HS-27A (cell line): ENCODE measurements at places on chromosomes 1 and 21.

DNA sequence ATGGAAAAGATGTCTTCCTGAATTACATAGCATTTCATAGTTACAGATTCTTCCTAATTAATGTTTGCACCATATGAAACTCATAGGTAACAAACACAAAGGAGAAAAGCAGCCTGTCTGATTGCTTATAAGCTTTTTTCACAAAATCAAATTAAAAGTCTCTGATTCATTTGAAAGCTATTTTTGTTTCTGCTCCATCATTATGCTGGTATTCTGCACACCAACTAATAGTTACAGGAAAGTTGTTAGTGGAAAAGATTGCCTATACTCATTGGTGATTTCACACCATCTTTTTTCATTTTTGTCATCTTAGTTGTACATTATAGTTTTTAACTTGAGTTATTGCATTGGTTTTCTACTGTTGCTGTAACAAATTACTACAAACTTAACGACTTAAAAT lies 70.0 kb downstream of the PRKAA2 start:
- DNase-seq = no peak

DNA sequence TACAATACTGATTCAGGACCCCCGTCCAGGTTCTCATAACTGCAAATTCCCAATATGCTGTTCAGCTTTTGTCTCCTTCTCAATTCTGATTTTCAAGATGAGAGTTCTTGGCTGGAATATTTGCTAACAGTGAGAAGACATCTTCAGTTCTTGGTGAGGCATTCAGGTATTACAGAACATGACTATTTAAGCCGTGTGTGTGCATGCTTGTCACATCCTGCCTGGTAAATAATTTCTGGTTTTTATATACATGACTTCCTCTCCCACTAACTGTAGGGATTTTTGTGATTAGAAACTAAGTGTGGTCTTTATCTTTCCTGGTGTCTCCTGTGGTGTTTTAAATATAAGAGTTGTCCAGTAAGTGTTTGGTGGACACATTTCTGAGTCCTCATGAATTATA lies 10.2 kb upstream of the SLC19A2 start:
- DNase-seq = no peak

- no peak for DNase-seq
These were observed 13.3 kb upstream of the CPT2 start for GRCh38 chr1:53183095-53183990.

GRCh38 chr1:167706931-167707877 lies 14.6 kb upstream of the MPZL1 start:
- no peak for DNase-seq

DNA sequence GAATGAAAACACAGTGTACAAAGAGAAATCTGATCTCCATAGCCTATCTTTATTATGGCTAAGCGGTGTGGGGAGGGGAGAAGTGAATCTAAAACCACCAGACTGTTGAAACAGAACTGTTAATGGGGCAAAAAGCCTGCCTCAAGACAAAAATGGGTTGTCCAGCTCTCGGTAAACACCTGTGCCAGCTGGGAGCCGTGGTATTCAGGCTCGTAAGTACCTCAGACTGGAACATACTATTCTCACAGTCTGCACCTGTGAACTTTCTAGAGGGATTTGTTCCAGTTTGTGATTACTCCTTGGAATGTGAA lies 42.7 kb upstream of the ATP1A1 start:
- DNase-seq = no peak

DNA sequence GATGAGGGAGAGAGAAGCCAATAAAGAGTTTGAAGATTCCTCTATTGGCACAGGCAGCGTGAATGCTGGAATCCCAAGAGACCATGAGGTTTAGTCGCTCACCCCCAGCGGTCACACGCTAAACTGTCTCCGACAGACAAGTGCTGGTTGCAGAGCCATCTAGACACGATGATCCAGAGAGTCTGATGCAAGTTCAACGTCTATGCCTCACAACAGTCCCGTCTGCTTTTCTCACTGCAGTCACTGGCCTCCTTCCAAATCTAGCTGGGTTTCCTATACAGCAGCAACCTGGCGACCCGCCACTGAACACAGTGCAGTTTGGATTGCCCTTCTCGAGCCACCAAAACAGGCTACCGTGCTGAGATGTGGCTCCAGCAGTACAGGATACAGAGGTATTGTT lies 98.6 kb upstream of the KRTAP19-8 start:
- no peak for DNase-seq

- DNase-seq = no peak
These were observed 33.4 kb downstream of the SDC3 start for GRCh38 chr1:30875197-30875596.

DNA sequence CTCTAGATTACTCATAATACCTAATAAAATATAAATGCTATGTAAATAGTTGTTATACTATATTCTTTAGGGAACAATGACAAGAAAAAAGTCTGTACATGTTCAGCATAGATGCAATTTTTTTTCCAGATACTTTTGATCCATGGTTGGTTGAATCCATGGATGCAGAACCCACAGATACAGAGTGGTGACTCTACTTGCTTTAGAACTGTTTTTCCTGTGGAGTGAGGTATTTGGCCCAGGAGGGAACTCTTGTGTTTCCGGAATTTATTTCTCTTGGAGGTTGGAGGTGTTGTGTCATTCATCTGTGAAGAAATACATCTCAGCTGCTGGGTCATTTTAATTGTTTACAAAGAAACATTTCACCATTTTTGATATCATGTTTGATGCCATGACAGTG lies 28.7 kb downstream of the TMEM200B start:
- no peak for DNase-seq

GRCh38 chr1:70504176-70504820 lies 93.2 kb downstream of the CTH start:
- no peak for DNase-seq

DNA sequence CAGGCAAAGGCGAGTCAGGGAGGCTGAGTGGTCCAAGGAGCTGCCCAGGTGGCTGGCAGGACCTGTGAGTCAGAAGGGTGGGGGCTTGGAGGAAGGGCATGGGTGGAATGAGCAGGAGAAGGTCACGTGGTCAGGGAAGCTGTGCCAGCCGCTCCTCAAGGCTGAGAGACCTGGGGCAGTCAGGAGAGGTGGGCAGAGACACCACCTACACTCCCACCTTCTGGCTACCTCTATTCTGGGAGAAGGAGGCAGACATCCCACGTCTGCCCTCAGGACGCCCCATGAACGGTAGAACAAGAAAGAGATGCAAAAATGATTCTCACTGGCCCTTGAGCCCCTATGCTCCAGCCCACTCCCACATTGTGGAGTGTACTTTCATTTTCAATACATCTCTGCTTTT lies 151.8 kb upstream of the RAB4A start:
- DNase-seq = no peak
